Osteoblast (primary cell): ENCODE measurements at places on chromosomes 11 and 22. TPM values are rescaled to one million over a fixed set of nuclear protein-coding genes. Genes with fewer than 3 reads are reported as not detected.

DNA sequence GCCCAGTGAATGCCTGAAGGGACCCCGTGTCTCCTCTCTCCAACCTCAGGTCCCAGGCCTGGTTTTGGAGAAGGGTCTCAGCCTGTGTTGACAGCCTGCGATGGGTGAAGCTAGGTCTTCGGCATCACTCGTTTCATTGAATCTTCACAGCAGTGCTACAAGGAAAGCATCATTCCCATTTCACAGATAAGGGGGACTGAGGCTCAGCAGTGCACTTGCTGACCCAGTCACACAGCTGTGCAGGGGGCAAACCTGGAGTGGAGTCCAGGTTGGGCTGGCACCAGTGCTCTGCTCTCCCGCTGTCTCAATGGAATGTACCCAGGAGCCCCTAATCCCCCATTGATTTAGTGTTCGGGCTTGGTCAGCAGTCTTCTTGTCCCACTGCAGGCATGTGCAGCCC, 10.9 kb upstream of the YWHAH start:
- DNase-seq, result no peak

AKIP1 gene
- total RNA-seq, result 39.1 and 43.6 TPM in 2 replicates

TMPRSS5 gene
- total RNA-seq, result 0.29 and 0.36 TPM in 2 replicates

DNA sequence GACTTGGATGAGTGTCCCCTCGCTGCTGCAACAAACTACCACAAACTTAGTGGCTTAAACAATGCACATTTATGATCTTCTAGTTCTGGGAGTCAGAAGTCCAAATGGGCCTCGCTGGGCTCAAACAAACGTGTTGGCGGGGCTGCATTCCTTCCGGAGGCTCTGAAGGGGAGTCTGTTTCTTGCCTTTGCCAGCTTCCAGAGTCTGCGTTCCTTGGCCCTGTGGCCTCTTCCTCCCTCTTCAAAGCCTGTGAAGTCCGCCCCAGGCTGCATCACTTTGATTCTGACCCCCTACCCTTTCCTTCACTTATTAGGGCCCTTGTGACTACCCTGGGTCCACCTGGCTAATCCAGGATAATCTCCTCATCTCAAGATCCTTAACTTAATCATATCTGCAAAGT, 80.3 kb upstream of the NECTIN1 start:
- DNase-seq, result no peak

DNA sequence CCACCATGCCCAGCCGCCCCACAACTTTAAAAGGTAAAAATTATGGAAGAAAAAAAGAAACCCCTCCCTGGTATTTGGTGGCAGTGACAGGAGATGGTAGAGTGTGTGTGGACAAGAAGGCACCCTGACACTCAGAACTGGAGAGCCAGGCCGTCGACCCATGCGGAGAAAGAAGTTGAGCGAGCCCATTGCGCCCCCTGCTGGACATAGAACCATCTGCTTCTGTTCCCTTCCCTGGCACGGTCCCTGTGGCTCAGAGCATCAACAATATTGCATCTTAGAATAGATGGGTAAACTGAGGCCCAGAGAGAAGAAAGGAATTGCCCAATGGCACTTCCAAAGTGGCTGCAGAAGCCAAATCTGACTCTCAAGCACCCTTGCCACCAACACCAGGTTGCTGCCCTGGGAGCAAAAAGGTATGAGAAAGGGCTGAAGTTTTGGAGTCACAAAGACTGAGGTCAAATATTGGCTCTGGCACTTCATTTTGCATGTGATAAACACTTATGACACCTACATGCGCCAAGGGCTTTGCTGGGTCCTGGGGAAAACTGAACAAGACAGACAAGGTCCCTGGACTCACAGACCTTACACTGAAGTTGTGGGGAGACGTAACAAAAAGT, 8.6 kb downstream of the MRPL11 start:
- peak; percentile 97 for DNase-seq

DKK3 gene
- 52.2 and 72.4 TPM in 2 replicates for total RNA-seq

DNA sequence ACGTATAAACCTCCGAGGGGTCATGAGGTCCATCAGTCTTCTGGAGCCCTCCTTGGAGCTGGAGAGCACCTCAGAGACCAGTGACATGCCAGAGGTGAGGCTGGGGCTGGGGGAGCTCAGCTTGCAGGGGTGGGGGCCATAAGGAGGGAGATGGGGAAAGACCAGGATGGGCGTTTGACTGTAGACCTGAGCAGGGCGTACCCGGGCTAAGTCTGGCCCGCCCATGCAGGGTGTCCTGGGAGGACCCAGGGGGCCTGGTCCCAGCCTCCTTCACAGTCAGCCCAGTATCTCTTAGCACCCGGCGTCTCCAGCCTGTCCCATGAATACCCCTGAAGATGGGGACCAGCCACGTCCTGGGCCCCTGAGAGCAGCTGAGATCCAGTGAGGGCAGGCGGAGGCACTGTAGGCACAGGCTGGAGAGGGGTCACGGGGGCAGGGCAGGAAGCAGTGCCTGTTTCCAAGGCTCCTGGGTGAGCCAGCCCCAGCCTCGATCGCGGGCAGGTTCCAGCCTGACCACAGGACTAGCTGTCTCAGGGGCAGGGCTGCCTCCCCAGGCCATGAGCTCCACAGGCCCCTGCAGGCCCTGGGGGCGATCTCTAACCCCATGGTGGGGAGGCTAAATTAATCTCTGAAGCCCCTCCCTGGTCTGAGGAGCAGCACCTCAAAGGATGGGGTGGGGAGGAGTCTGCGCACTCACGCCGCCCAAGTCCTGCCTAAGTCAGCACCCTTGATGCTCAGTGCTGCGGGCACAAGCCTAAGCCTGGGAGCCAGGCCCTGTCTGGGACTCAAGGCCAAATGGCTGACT, 7.1 kb downstream of the SSH3 start:
- DNase-seq, result peak; percentile 70

MED15 gene
- total RNA-seq, result 36.9 and 49.8 TPM in 2 replicates

DNA sequence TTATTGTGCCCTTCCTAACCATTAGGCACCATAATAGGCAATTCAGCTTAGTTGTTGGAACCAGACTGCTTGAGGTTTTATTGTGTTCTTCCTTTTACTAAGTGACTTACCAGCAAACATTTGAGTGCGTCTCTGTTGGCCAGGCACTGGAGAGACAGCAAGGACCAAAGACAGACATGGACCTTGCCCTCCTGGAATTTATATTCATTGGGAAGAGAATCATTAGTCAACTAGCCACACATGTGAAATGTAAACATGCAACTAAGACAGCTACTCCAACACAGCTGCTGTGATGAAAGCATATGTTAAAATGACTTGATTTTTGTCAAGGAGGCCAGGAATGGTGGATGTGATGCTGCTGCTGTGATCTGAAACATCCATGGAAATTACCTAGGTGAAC, 106.4 kb downstream of the TRAF6 start:
- no peak for DNase-seq

EIF3L gene
- total RNA-seq, result 280 and 330 TPM in 2 replicates

DNA sequence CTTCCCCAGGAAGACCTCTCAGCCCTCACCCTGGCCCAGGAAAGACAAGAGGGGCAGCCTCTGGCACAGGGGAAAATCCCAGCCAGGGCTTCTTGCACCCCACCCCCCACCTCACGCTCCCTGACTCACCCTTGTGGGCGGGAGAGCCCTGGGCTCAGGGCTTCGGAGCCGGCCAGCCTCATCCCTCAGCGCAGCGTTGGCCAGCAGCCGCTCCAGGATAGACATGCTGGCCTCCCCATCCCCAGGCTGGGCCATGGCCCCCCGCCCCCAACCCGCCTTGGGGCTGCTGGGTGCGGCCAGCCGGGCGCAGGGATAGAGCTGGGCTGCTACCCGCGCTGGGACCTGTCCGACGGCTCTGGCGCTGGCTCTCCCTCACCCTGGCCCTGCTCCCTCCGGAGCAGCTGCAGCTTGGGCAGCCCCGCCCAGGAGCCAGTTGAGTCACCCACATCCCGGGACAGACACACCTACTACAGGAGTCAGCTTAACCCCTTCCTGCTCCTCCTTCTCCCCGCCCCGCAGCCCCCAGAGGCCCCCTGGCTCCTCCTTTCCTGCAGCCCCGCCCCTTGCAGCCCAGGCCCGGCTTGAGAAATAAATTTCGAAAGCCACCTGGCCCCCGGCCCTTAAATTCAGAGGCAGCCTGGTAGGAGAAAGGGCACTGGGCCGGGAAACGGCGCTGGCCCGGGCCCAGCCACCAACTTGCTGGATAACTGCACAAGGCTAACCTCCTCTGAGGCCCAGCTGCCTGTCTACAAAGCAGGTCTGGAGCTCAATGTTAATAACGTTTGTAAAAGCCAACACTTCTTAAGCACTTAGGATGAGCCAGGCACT, 13.4 kb downstream of the TNKS1BP1 start:
- DNase-seq, result peak; percentile 100

ZNRF3 gene
- 4.7 and 6.9 TPM in 2 replicates for total RNA-seq

DNA sequence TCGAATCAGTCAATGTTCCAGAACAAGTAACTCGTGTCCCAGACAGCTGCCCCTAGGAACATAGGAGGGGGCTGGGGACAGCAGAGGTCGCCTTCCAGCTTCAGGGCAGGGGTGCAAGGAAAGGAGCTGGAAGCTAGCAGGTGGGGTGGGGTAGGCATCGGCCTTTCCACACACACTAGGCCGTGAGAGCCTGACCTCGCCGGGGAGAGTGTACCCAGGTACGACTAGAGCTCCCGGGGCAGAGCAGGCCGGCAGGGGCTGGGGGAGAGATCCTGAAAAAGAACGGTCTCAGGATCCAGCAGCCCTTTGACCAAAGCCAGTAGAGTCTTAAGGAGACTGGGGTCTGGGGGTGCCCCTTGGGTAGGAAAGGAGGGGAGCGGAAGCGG, 1127.5 kb downstream of the BRD1 start:
- DNase-seq, result no peak

DNA sequence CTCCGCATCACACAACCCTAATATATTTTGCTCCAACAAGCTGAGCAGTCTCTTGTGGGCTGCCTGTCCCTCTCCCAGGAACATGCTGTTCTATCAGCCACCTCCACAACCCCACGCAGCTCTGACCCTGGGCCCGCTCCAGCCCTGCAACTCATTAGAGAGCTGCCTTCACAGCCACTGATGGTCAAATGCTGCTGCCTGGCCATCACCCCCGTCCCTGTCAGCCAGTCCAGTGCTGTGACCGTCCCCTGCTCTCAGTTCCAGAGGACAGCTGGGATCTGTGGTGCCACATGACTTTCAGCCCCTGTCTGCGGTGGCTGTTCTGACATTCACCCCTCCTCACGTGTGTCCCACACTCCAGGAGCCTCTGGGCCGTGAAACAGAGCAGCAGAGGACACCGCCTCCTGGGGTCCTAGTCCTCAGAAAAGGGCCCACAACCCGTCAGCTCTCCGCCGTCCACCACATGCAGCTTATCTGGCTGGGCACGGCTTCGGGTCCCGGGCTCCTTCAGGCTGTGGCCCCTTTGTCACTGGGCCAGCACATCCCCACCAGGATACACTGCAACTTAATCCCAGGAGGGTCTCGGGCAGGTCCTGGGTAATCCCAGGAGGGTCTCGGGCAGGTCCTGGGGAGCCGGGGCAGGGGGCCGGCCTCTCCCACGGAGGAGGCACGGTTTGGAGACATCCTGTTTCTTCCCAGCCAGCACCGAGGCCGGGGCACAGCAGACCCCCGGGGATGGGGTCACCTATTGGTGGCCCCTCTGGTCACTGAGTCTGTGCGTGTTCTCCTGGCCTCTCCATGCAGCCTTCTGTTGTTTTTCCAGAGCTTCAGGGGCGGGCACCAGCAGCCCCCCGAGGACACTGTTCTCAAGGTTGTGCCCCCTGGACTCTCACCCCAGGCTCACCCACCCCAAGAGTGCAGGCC, 15.1 kb downstream of the CRELD2 start:
- DNase-seq, result no peak

DNA sequence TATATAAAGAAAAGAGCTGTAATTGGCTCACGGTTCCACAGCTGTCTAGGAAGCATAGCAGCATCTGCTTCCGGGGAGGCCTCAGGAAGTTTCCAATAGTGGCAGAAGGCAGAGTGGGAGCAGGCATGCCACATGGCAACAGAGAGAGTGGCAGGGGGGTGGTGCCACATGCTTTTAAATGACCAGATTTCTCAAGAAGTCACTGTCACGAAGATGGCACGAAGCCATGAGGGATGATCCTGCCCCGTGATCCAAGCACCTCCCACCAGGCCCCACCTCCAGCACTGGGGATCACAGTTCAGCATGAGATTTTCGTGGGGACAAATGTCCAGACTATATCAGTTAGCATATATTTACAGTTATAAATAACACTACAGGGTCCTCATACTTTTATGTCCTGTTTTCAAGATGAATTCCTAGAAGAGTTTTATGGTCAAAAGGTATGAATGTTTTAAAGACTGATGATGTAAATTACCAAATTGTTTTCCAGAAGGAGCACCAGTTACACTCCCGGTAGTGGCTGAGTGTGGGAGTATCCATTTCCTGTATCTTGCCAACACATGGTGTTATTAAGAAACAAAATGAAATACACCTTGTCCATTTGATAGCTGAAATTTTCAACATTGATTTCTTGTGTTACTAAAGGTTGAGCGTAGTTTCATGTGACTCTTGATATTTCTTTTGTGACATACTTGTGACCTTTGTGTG, 19.2 kb downstream of the FAM118A start:
- no peak for DNase-seq

DNA sequence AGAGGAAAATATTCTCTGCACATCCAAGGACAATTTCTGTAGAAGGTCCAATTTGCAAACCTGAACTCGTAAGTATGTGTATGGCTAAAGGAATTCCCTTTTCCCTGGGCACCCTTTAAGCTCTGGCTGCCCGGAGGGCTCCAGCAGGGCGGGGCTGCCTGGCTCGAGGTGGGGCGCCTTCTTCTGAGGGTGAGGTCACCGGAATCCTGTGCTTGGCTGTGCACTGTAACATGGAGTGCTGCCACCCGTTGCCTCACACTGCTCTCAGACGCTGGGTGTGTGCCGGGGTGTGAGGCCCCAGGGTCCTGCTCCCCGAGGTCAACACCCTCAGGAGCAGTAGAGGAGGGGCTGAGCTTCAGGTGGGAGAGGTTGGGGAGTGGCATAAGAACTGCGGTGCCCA, 61.5 kb downstream of the SYN3 start:
- DNase-seq, result no peak

MS4A12 gene
- not detected in 2 replicates for total RNA-seq

SYCE3 gene
- not detected in 2 replicates for total RNA-seq

GRCh38 chr22:25193548-25193947, 6.1 kb upstream of the CRYBB3 start:
- peak; percentile 47 for DNase-seq

GRCh38 chr22:23272834-23273233, 92.5 kb downstream of the BCR start:
- no peak for DNase-seq

GLYATL1 gene
- total RNA-seq, result 0.29 TPM in 1 of 2 replicates, not detected in the other

DNA sequence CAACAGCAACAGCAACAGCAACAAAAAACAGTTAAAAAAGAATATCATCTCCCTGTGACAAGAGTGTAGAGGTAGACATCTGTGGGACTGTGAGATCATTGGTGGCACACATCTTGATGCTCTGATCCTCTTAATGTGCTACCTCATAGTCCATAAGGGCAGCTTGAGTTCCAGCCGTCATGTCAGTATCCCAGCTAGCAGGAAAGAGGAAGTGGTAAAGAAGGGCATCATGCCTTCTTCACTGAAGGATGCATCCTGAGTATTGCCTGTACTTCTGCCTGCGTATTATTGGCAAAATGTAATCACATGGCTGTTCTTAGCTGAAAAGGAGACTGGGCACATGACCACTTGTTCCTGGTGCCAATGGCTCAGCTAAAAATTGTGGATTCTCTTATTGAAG, 314.3 kb downstream of the TBC1D22A start:
- DNase-seq, result no peak

XNDC1N gene
- total RNA-seq, result 8.8 and 9.4 TPM in 2 replicates

GRCh38 chr11:31643857-31644256, 134.3 kb downstream of the ELP4 start:
- DNase-seq, result no peak

GRCh38 chr11:17816232-17816931, 81.8 kb downstream of the KCNC1 start:
- DNase-seq, result no peak

- DNase-seq, result peak; percentile 87
Observed at GRCh38 chr22:41913842-41914534, 886 bp downstream of the SHISA8 start.
